ENCODE measurements at places on chromosomes 2 and 18.

GRCh38 chr2:202018950-202019349, 14.7 kb upstream of the FZD7 start:
- DNase-seq, result no peak

- no peak for DNase-seq
Observed at GRCh38 chr2:25285265-25286024, 56.3 kb downstream of the DNMT3A start.

- DNase-seq, result no peak
Observed at GRCh38 chr2:106184394-106184793, 9.7 kb downstream of the UXS1 start.

GRCh38 chr2:241008711-241009121, 10.3 kb downstream of the SNED1 start:
- no peak for DNase-seq

- DNase-seq, result no peak
Observed at GRCh38 chr2:197136452-197136851, 174.1 kb downstream of the ANKRD44 start.

GRCh38 chr18:2197946-2198345, 373.4 kb downstream of the METTL4 start:
- DNase-seq, result no peak

DNA sequence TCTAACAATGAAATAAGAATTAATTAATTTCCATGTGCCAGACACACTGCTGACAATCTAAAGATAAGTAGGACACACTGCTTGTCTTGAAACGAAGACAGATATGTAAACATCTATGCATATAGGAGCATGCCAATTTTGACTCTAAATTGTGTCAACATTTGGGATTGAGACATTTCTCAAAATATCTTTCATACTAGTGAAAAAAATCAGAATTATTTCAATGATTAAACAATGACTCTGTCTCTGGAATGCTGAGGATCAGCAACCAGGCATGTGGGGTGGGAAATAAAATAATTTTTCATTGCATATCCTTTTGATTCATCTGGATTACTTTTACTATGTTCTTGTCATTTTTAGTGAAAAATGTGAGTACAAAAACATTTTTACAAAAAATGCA, 262.6 kb upstream of the SYT4 start:
- no peak for DNase-seq

- DNase-seq, result no peak
Observed at GRCh38 chr2:72035518-72036172, 112.0 kb downstream of the CYP26B1 start.

- no peak for DNase-seq
Observed at GRCh38 chr2:8403876-8404275, 278.0 kb upstream of the ID2 start.

DNA sequence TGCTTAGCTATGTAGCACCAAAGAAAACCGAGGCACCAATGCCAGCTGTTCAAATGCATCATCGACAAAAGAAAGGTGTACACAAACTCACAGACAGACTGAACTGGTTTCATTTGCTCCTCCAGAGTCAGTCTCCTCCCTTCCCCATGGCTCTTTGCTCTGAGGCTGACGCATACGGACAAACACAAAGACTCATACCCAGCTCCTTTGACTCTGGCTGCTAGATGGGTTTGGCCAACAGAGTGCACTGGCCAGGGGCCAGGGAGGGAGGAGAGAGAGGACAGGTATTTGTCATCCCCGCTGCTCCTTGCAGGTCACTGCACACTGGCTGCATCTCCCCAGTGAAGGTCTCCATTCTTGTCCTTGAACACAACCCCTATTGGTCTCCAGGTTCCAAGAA, 40.7 kb downstream of the DNER start:
- no peak for DNase-seq

DNA sequence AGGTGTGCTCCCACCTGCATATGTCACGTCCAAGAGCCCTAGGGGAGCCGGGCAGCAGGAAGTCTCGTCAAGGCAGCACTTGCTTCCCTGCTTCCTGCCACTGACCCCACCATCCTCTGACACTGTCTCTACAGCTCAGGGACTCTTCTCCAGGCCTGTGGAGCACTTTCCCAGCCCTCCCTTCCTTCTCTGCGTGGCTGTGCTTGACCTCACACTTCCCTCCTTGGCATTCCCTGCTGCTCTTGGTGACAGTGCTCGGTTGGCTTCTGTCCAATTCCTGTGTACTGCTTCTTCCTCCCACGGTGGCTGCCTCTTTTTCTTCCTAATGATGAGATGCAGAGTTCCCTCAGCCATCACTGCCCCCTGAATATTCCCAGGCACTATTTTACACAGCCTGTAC, 2.8 kb downstream of the CIDEA start:
- DNase-seq, result no peak

GRCh38 chr2:177489719-177490301, 97.2 kb downstream of the AGPS start:
- peak; percentile 23 for DNase-seq

DNA sequence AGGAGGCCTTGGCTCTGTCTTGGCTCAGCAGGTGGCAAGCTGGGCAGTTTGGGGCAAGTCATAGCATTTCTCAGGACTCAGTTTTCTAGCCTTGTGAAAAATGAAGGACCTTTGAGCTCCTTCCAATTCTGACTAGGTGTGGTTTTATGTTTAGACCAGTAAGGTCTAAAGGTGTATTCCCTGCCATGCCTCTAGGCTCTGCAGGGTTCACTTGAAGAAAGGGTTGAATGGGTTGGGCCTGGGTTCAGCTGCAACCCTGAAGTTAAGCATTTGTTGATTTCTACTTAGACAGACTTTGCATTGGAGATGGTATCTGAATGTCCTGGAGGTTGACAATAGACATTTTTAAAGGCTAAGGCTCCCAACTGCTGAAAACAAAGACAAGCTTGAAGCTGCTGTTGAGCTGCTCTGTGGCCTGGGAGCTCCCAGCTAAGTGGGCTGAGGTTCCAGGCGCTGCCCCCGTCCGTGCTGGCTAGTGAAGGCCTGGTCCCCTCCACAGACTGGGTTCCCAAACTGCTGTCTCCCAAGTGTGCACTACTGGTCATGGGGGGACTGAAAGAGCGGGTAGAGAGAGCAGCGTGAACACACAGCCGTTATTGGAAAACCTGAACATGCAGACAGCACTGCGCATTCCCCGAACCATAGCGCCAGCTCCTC, 100.7 kb upstream of the SMAD7 start:
- DNase-seq, result no peak

DNA sequence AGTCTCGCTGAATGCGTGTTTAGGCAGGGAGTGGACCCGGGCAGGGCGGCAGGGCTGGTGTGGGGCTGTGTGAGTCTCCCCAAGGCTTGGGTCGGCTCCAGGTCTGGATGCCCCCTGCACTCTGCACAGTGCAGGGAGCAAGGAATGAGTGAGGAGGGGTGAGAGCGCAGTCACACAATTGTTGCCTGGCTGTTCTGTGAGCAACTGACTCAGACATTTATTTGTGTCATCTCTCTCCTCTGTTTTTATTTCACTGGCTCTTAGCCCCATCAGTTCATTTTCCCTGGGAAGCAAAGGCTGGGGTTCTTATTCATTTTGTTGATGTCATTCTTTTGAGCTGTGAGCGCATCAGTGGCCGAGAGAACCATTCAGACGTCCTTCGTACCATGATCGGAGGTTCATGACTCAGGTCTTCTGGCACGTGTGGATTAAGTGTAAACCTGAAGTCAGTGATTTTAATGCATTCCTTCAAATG, 61.1 kb downstream of the GATA6 start:
- no peak for DNase-seq

DNA sequence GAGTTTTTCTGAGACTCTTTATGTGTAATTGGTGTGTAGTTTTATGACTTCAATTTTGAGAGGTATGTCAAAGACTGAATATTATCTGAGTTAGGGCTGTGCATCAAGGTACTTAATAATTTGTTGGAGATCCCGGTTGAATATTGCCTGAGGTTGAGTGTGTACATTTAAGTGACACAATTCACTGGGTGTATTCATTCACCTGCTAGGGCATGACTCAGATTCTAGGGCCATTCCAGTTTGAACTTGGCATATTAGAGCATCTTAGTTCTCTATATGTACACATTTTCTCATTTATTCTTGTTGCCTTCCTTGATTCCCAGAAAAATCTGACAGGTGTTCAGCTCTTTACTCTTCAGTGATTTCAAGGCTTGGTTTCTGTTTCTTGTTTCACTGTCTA, 12.5 kb downstream of the MAP4K4 start:
- DNase-seq, result no peak

DNA sequence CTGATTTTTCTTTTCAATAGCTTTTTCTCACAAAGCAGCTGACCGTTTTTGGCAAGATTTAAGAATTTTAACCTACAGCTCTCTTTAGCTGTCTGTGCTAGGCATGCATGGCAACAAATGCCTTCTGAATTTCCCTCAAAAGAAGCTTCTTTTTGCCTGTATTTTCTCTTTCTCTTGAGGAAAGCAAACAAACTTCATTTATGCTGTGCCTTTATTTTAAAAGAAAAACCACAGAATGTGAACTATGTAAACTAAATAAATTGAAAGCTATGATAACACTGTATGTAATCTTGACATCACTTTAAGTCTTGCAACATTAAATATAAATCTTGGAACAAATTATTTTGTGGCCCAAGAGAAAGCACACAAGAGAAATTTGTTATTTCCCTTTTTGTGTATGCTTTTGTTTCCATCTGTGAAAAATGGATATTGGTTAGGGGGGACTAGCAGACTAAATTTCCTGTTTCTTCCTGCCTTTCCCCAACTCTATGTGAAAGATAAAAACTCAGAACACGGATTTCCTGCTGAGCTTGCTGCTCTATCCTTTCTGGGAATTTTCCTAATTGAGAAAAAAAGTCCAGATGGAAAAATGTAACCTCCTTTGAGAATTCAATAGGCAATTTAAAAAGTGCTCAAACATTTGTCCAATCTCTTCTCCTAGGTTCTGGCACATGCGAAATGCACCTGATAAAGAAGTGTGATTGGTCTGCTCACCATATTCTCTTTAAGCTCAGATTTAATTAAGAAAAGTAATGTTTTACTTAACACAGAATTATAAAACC, 20.9 kb upstream of the TFPI start:
- no peak for DNase-seq

DNA sequence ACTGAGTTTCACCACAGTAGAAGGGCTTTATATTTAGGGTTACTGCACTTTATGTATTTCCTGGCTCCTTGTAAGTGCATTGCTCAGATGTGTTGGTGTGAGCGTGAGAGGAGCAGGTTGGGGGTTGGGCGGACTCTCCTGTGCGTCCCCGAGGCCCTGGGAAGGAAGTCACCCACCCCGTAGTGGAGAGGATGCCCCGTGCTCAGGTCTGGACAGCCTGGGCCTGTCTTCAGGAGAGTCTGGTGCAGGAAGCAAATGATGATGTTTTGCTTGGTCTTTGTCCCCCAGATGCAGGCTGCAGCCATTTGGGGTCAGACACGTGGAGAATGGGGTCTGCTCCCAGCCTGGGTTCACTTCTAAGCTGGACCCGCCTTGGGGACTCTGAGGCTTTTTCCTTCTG, 182.8 kb downstream of the LDLRAD4 start:
- DNase-seq, result no peak

- no peak for DNase-seq
Observed at GRCh38 chr2:151678849-151679248, 55.4 kb downstream of the NEB start.

DNA sequence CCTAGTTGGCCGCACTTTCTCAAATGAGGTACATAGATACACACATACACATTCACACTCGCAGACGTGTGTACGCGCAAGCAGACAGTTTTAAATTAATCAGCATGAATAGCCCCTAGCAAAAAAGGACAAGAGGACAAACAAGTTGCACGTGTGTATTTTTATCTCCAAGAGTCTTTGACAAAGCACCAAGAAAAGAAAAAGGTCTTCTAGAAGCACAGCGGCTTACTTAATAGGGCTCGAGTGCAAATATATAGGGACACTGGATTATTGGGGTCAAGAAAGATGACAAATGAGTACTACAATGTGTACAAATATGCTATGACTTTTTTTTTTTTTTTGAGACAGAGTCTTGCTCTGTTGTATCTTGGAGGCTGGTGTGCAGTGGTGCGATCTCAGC, 1.7 kb upstream of the BCL2 start:
- no peak for DNase-seq

- DNase-seq, result no peak
Observed at GRCh38 chr2:127577973-127578372, 42.5 kb downstream of the MYO7B start.

- DNase-seq, result no peak
Observed at GRCh38 chr2:237859082-237859433, 365 bp upstream of the RAMP1 start.

GRCh38 chr2:170217778-170218251, 39.9 kb downstream of the MYO3B start:
- no peak for DNase-seq

- DNase-seq, result no peak
Observed at GRCh38 chr2:10912076-10912731, 470 bp downstream of the KCNF1 start.

DNA sequence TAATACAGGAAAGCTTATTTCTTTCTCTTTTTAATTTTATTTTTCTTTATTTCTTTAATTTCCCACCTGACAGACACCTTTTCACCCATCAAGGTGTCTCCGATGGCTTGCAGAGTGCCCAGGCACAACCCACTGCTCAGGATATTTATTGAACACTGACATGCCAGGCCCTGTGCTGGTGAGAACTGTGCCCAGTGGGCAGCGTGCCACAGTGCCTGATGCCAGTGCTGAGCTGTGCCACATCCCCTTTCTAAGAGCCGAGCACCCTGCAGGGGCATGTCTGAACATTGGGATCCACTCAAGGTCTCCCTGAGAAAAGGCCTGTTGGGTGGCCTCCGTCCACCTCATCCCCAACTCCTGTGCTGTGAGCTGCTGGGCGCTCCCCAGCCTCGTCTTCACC, 158.6 kb upstream of the RAB6C start:
- no peak for DNase-seq

DNA sequence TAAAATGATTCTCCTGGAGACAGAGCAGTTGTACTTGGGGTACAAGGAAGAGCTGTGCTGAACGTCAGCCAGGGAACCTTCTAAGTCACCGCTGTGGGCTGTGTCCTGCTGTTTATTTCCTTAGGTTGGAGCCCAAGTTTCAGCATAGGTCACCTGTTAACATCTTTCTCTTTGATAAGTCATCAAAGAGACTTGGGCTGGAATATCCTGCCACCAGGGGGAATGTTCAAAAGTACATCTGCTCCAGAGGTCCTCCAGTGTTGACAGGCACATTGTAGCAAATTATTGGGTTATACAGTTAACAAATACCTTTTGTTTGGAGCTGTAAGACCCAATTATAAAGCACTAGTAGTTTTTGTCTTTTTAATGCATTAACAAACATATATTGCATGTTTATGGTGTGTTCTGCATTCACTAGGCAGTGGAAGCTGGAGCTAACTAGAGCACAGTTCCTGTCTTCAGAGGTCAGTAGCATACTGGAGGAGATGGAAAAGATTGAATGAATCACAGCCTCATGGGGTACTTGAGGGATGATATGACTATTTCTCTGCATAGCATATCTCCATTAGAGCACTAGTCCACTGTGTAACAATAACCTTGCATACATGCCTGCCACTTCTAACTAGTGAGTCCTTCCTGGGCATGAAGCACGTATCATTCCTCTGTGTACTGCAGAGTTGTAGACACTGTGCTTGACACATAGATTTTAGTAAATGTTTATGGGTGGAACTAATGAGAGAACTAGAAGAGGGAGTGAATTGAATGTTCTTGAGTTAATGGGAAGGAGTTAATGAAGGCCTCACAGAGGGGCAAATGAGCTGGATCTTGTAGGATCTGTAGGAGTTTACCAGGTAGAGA, 182.1 kb downstream of the AGAP1 start:
- no peak for DNase-seq

- DNase-seq, result peak; percentile 94
Observed at GRCh38 chr2:216108967-216109921, at the start of gene XRCC5. TSS of gene XRCC5 (plus strand) at chr2:216109348. CDS start at chr2:216109437, 89 bp downstream.

- no peak for DNase-seq
Observed at GRCh38 chr2:204492417-204492816, 52.9 kb upstream of the PARD3B start.

All from smooth muscle cell of the brain vasculature (primary cell).